Ovary (tissue), 10 donors: ENCODE measurements at places on chromosomes 7 and 10.

DNA sequence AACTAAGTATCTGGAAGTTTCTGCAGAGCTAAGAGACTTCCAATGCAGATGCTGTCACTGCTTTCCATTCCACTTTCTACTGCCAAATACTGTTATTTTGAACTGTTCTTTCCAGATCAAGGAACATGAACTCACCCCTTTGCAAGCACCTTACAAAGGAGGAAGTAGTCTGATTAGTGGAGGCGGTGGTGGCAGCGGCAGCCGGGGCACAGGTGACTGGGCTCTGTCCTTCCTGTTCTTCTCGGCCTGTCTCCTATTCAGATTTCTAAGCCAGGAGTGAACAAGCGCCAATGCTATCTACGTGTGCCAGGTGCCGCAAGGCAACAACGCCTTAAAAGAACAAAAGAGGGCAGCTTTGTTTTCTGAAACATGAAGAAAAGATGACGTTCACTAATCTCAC is 44.9 kb downstream of the BEND7 start:
- no peak for DNase-seq

DNA sequence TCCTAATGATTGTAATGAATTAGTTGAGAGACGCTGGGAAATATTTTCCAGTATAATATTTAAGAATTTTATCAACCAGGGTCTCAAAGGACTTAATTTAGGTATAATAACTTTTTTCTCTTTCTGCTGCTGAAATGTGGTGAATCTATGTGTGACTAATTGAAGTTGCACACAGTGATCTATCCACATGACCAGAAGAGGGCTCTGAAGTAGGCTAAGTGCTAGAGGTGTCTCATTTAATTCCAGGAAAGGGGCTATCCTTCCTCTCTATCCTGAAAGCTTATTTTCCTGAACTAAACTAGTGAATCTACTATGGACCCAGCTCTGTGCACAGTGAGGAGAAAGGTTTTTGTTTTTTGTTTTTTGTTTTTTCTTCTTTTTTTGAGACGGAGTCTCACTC is 294.4 kb upstream of the MYO3A start:
- no peak for DNase-seq

DNA sequence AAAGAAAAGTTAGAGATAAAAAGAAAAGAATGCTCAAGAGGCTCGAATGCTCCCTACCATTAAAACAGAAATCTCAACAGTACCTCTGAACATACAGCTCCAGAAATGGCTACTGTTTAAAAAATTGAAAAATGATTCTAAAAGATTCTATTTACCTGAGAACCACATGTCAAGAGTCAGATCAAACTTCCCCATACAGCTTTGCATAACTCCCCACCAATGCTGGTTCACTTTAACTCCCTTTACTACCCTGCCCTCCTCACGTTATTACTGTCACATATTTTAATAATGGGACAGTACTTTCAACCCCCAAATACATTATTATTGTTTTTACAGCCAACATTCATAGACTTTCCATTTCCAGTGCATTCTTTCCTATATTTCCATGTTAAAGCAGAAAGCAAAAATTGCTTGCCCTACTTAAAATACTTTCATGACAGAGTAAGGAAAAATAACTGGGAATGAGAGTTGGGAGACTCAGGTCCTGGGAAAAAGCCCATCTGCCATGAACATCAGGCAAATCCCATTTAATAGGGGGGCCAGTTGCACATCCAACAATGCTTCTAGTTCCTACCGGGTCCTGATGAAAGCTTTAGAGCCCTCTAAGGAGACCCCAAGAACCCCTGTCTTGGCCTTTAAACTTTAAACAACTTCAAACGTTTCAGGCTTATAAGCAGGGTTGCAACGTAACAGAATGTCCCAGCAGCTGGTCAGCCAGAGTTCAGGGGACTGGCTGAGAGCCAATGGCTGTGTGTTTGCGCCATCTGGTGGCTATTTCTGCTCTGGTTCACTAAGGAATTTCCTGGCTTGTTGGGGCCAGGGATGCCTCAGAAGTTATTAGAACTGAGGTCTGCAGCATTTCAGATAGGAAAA is 247.4 kb downstream of the ELMO1 start:
- DNase-seq: peak; percentile 74

GRCh38 chr10:44870031-44870430 is 41.1 kb upstream of the TMEM72 start:
- DNase-seq: no peak

DNA sequence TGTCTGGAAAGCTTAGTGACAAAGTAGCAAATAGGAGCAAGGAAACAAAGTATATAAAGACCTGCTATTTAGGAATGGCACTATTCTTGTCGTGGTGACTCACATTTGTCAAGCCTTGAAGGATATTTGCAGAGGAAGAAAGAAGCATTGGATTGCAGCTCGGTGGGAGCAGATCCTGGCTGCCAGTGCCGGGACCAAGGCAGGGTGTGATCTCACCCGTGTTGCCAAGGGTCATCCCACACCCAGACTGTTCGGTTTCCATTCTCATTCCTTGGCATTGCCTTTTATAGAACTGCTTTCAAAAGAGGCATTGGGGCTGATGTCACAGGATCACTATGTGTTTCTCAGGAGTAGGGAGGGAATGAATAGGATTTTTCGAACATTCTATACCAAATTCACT is 176.2 kb downstream of the GALNT17 start:
- no peak for DNase-seq

DNA sequence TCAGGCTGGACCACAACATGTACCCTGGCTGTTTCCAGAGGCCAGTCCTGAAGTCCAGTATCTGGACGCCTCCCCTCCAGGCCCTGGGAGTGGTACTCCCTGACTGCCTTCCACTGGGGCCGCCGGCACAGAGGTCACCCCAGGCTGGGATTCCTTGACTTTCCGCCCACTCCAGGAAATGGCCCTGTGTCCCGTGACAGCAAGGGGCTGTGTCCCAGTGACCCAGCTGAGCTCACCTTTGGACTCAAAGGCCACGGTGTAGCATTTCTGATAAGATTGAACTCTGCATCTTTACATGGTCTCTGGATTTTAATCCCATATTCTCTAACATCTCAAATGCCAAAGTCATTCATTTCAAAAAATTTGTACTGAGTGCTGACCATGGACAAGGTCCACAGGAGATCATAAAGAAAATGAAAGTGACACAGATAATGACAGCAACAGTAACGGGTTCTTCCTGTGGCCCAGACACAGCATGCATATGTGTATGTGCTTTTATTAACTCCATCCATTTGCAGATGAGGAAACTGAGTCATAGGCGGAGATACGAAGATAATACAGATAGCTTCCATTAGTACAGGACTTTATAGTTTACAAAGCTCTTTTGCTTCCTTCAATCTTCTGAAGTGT is 5.4 kb downstream of the ADAMTS14 start:
- DNase-seq: no peak
